ENCODE measurements at places on chromosomes 7 and 10. TPM values are rescaled to one million over a fixed set of nuclear protein-coding genes. Genes with fewer than 3 reads are reported as not detected.

The PTPRZ1 gene
- 28.7 TPM for total RNA-seq

The OGDHL gene
- 4.2 TPM for total RNA-seq

The KDM7A gene
- 49.8 TPM for total RNA-seq

The ACTA2 gene
- 2,675 TPM for total RNA-seq

GRCh38 chr7:36456138-36456537, 66.5 kb downstream of the ANLN start:
- DNase-seq = no peak

- no peak for DNase-seq
Observed at GRCh38 chr7:45524445-45524844, 49.7 kb upstream of the ADCY1 start.

GRCh38 chr7:128903621-128904361, 6.7 kb downstream of the KCP start:
- DNase-seq = no peak

DNA sequence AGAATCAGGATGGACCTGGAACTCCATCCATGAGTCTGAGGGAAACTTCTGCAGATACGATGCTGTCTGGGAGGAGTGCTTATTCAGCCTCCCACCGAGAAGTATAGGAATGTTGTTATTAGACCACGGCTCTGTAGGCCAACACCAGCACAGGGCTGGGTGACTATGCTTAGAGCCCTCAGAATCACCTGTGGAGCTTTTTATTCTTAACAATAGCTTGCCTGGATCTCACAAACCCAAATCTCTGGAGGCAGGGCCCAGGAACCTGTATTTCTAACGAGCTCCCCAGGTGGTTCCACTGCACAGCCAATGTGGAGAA, 55.6 kb upstream of the ARID5B start:
- DNase-seq = no peak

DNA sequence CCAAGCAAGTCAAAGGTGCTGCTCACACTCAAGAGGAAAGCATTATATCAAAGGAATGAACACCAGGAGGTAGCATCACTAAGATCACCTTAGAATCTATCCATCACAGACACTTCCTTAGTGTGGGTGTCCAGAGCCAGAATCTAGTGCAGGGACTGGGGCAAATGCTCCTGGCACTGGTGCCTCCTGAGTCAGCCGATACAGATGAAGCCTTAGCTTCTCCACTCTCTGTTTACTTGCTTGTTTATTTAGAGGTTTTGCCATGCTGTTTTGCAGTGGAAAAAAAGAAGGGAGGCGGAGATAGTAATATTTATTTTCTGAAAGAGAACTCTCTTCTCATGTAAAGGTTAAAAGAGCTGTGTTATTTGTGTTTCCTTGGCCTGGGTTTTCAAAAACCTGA, 303.1 kb downstream of the WDR11 start:
- DNase-seq = no peak

- peak; percentile 26 for DNase-seq
Observed at GRCh38 chr7:25710959-25711358, 441.0 kb upstream of the NFE2L3 start.

DNA sequence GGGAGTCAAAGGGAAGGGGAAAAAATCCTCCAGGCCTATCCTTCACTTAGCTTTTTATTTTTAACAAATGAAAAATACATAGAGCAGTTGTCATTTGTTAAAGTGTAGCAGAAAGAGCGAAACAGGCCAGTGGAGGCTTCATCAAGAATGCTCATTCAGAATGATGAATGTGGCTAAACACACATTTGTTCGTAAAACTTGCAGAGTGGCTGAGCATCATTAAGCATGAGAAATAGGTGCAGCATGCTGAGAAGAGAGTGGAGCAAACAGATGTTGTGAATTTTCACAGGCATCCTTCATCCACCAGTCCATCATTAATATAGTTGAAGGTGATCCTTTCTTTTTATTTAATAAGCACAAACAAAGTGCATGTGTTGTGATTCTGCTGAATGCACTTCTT, 407.6 kb downstream of the LRMDA start:
- DNase-seq = no peak

DNA sequence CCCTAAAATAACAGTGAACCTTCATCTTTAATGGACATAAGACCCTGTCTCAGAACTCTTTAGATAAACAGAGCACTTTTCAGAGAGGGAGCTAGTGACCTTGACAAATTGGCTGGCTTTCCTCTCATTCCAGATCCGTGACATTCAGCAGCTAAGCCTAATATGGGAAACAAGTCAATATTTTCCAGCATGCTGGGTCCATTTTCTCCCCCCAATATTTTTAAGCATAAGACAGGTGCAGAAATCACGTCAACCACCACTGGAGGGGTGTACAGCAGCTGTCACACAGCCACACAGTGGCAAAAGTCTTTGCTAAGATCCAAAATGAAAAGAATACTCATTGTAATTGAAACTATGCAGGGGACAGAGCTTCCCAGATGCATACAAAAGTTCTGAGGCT, 26.1 kb downstream of the LRRTM3 start:
- no peak for DNase-seq

DNA sequence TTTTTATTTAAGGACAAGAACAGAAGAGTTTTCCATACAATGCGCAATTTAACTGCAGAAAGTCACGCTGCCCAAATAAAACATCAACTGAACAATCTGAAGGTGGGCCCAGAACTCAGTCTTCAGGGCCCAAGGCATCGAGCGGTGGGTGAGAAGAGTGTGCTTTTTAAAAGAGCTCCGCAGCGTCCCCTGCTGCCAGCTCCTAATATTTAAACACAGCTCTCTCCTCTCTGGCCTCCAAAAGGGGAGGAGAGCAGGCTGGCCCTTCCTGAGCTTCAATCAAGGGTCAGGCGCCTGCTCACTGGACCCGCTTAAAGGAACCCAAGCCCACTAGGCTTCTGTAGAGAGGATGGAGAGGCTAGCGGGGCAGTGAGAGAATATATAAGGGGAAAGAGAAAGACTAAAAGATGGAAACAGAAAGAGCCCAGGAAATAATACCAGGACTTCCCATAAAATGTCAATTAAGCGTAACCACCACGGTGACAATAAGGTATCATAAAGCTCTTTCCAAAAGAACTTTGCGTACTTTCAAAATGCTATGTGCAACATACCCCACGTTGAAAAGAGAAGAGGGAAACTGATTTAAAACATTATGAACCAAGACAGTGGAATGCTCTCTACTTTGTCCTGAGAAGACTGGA, 2.8 kb downstream of the FAM53B start:
- DNase-seq = peak; percentile 87

GRCh38 chr7:44695756-44696155, 52.9 kb upstream of the ZMIZ2 start:
- DNase-seq = no peak

DNA sequence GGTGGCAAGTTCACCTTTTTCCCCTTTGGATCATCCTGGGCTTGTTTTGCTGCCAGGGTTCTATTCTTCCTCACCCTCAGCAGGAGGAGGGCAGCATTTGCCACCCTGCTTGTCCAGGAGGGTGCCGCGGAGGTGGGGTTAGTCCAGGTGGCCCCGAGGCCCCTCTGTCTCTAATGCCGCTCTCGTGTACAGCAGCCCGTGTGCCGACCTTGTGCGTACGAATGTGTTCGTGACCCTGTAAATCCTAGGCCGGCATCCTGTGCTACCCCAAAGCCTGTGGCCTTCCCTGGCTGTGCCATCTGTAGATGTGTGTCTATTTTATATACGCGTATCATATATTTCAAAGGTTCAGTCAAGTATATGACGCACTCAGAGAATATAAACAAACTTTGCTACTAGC, 10.6 kb downstream of the IQCE start:
- DNase-seq = no peak

GRCh38 chr10:129678186-129678585, 211.1 kb downstream of the MGMT start:
- no peak for DNase-seq

- DNase-seq = no peak
Observed at GRCh38 chr10:84510121-84510520, 181.7 kb downstream of the CCSER2 start.
